Endothelial cell of umbilical vein (primary cell): ENCODE measurements at places on chromosomes 12 and 14. TPM values are rescaled to one million over a fixed set of nuclear protein-coding genes. Genes with fewer than 3 reads are reported as not detected.

Gene MAP3K9
- total RNA-seq = 0.05 and 0.11 TPM in 2 replicates

Gene CEBPE
- not detected in 2 replicates for total RNA-seq

Gene DLGAP5
- total RNA-seq = 83.2 and 83.5 TPM in 2 replicates

Gene LBHD2
- total RNA-seq = not detected in 2 replicates

Gene CATSPERB
- not detected in 2 replicates for total RNA-seq

Gene TNFAIP2
- 31.6 and 37.5 TPM in 2 replicates for total RNA-seq

GRCh38 chr12:57401165-57401564 is 29.7 kb downstream of the R3HDM2 start:
- no peaks in the 10 kb centered on the region for H3K4me1 ChIP-seq
- no peak overlapping the region for H3K27ac ChIP-seq
- H3K27me3 ChIP-seq = no peaks in the 10 kb centered on the region

- H3K4me1 ChIP-seq = no peaks in the 10 kb centered on the region
- no peak overlapping the region for H3K27ac ChIP-seq
- no peak overlapping the region for H3K4me3 ChIP-seq
- peaks cover 2% of the 10 kb centered on the region for H3K27me3 ChIP-seq
- DNase-seq = no peak
Observed at GRCh38 chr12:51323317-51323960, 535 bp downstream of the BIN2 start.

DNA sequence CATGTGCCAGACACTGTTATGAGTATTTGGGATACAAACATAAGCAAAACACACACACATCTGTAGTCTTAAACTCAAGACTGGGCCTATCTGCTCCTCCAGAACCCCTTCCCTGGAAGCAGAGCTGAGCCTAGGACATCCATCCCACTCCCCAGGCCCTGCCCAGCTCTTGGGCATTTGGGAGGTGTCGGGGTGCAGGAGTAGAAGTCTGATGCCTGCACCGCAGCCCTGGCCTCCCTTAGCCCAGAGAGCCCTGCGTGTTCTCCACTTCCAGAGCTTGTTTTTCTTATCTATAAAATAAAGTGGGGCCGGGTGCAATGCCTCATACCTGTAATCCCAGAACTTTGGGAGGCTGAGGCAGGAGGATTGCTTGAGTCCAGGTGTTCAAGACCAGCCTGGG is 11.7 kb downstream of the HSP90AA1 start:
- DNase-seq = no peak
- peaks cover 7% of the 10 kb centered on the region for H3K36me3 ChIP-seq
- H3K4me1 ChIP-seq = peaks cover 8% of the 10 kb centered on the region
- H3K27ac ChIP-seq = no peak overlapping the region
- H3K4me3 ChIP-seq = no peak overlapping the region

GRCh38 chr14:66511849-66512248 is 3.9 kb downstream of the GPHN start:
- H3K27ac ChIP-seq = no peak overlapping the region
- no peak for DNase-seq

DNA sequence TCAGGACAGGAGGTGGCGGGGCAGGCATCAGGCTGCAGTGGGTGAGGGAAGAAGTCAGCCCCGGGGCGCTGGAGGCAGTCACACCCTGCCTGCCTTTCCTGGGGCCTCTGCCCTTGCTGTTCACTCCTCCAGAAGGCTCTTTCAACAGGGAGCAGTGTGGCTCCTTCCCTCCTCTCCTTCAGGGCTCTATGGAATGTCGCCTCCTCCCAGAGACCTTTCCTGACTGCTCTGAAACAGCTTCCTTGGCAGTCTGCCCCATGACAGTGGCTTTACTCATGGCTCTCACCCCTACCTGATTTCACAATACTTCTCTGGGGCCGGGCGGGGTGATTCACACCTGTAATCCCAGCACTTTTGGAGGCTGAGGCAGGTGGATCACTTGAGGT is 7.1 kb downstream of the RHOF start:
- H3K27ac ChIP-seq = no peak overlapping the region
- peaks cover 25% of the 10 kb centered on the region for H3K4me1 ChIP-seq
- H3K36me3 ChIP-seq = no peaks in the 10 kb centered on the region
- H3K27me3 ChIP-seq = no peaks in the 10 kb centered on the region
- DNase-seq = peak; percentile 42

DNA sequence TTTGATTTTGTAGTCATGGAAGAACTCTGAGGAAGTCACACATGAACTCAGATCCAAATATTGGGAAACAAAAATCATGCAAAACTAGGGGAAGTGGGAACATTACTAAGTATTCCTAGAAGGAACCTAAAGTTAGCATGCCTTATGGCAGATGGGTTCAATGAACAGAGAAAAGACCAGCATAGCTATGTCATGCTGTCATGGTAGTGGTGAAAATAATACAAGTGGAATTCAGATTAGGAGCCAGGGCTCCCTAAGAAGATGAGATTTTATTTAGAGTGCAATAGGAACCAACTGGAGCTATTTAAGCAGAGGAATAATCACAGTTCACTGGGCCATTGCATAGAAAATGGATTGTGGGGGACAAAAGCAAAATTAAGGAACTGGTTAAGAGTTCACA is 134.0 kb downstream of the DIO2 start:
- no peaks in the 10 kb centered on the region for H3K36me3 ChIP-seq
- no peaks in the 10 kb centered on the region for H3K27me3 ChIP-seq
- H3K4me3 ChIP-seq = no peak overlapping the region
- H3K4me1 ChIP-seq = no peaks in the 10 kb centered on the region
- no peak overlapping the region for H3K27ac ChIP-seq

GRCh38 chr12:54701940-54702592 is 53.9 kb upstream of the DCD start:
- peaks cover 7% of the 10 kb centered on the region for H3K27me3 ChIP-seq
- no peak overlapping the region for H3K27ac ChIP-seq
- H3K4me1 ChIP-seq = no peaks in the 10 kb centered on the region

GRCh38 chr14:98754343-98755020 is 517.5 kb downstream of the BCL11B start:
- no peak overlapping the region for H3K27ac ChIP-seq
- H3K4me3 ChIP-seq = no peak overlapping the region
- DNase-seq = no peak
- H3K4me1 ChIP-seq = no peaks in the 10 kb centered on the region
- no peaks in the 10 kb centered on the region for H3K36me3 ChIP-seq
- H3K27me3 ChIP-seq = no peaks in the 10 kb centered on the region

DNA sequence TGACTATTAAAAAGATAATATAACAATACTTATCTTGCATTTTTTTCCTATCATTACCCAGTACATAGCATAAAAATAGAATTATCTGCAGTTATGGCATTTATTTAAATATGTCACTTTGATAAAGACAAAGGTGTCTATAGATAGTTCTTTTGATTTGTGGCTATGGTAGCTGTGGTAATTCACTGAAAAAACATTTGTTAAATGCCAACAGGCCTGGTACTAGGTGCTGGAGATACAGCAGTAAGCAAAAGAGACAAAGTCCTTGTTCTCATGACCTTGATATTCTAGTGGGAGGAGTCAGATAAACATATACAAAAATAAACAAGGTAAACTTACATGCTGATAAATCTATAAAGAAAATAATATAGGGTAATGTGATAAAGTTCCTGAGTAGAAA is 44.7 kb downstream of the INSM2 start:
- H3K27me3 ChIP-seq = no peaks in the 10 kb centered on the region
- no peak overlapping the region for H3K4me3 ChIP-seq
- no peak for DNase-seq
- no peaks in the 10 kb centered on the region for H3K36me3 ChIP-seq

GRCh38 chr14:68208626-68209317 is 389.2 kb downstream of the RAD51B start:
- H3K27ac ChIP-seq = no peak overlapping the region
- no peaks in the 10 kb centered on the region for H3K36me3 ChIP-seq
- no peaks in the 10 kb centered on the region for H3K27me3 ChIP-seq
- no peak for DNase-seq
- H3K4me1 ChIP-seq = peaks cover 13% of the 10 kb centered on the region

DNA sequence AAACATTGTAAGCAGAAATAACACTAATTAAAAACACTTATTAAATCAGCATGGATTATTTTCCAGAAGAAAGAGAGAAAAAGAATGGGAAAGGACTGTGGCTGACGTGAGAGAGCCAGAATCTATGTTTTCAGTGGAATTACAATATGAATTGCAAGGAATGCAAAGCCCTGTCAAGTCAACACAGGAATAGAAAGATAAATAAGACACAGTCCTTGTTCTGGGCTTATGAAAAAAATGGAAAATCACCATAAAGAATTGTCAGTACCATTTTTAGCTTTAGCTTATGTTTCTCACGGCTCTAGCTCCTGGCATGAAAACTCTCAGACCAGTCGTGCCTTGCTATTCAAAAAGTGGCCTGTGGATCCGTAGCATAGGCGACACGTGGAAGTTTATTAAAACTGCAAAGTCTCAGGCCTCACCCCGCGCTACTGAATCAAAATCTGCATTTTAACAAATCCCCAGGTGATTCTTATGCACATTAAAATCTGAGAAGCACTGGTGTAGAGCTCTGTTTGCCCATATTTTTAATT is 549.1 kb downstream of the RPS29 start:
- no peak overlapping the region for H3K4me3 ChIP-seq
- DNase-seq = no peak
- no peaks in the 10 kb centered on the region for H3K36me3 ChIP-seq
- H3K27ac ChIP-seq = no peak overlapping the region

- H3K4me1 ChIP-seq = no peaks in the 10 kb centered on the region
- H3K27ac ChIP-seq = no peak overlapping the region
- DNase-seq = no peak
- H3K4me3 ChIP-seq = no peak overlapping the region
Observed at GRCh38 chr12:29844667-29845066, 60.9 kb upstream of the TMTC1 start.

DNA sequence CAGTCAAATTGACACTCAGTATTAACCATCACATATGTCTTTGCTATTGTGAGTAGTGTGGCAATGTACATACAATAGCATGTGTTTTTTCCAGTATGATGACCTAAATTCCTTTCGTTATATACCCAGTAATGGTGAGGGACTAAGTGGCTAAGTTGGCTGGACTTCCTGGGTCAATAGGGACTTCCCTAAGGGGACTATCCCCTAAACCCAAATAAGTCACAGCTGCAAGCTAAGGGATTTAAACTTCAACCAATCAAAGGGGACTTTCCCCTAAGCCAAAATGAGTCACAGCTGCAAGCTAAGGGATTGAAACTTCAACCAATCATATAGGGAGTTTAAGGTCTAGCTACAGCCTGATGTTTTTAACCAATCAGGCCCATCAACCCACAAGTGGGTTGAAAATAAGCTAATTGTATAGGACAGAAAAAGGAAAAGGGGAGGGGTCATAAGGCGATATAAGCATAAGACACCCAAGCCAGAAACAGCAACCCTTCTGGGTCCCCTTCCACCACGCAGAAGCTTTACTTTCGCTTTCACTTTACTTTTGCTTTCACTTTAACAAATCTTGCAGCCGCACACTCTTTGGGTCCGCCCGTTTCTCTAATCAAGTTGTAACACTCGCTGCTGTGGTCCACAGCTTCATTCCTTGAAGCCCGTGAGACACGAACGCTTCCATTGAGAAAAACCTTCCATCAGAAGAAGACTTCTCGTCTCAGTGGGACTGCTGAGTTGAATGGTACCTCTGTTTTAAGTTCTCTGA is 404.4 kb downstream of the FLRT2 start:
- H3K27ac ChIP-seq = no peak overlapping the region
- H3K4me3 ChIP-seq = peak overlapping the region; percentile 26
- H3K27me3 ChIP-seq = no peaks in the 10 kb centered on the region
- DNase-seq = peak; percentile 29
- no peaks in the 10 kb centered on the region for H3K36me3 ChIP-seq
- H3K4me1 ChIP-seq = no peaks in the 10 kb centered on the region

DNA sequence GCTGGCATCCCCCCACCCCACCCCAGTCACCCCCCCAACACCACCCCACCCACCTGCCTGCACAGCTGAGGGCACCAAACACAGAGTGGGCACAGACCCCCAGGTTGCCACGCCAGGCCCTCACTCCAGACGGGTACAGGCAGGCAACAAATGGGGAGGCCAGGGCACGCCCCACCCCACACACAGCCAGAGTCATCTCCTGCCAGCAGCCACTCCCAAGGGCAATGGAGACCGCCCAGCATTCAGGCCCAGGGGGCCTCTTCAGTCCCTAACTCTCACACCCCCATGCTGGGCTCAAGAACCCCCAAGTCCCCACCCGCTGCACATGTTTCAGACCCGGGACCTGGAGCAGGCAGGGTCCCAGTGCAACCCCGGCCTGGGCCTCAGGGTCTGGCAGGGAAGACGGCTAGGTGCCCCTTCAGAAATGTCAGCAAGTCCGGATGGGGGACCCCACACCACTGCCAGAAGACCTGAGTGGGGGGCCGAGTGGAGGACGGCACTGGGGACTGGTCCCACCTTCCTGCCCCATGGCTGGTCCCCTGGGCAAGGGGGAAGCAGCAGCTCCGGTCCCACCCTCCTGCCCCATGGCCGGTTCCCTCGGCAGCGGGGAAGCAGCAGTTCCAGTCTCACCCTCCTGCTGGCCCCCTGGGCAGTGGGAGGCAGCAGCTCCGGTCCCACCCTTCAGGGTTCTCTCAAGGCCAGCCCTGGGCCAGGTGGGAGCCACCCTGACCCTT is 11.9 kb downstream of the AKT1 start:
- H3K27me3 ChIP-seq = no peaks in the 10 kb centered on the region
- H3K4me3 ChIP-seq = no peak overlapping the region
- H3K27ac ChIP-seq = no peak overlapping the region
- DNase-seq = no peak

DNA sequence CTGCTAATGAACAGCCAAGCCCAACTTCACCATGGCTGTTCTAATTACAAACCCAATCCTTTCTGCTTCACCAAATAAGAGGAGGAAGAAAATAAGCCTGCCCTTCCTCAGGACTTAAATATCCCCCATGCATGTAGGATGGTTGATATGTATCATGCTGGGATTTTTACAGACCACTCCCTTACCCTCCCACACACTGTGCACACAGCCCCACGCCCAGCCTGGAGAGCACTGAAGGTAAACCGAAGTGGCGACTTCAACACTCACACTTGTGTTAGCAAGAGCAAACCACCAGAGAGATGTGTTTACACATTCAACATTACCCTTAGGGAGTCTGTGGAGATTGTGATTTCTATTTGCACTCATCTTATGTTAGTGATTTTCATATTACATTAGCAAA is 241.2 kb downstream of the EGLN3 start:
- no peak overlapping the region for H3K4me3 ChIP-seq
- H3K36me3 ChIP-seq = no peaks in the 10 kb centered on the region
- no peaks in the 10 kb centered on the region for H3K27me3 ChIP-seq
- DNase-seq = no peak

GRCh38 chr12:53653595-53653994 is 22.3 kb downstream of the ATP5MC2 start:
- no peak for DNase-seq
- peaks cover 2% of the 10 kb centered on the region for H3K4me1 ChIP-seq
- no peak overlapping the region for H3K27ac ChIP-seq
- no peaks in the 10 kb centered on the region for H3K27me3 ChIP-seq
- no peak overlapping the region for H3K4me3 ChIP-seq

- no peaks in the 10 kb centered on the region for H3K27me3 ChIP-seq
- peaks cover 16% of the 10 kb centered on the region for H3K36me3 ChIP-seq
- no peaks in the 10 kb centered on the region for H3K4me1 ChIP-seq
- no peak for DNase-seq
- no peak overlapping the region for H3K4me3 ChIP-seq
Observed at GRCh38 chr14:63383776-63384367, 65.1 kb upstream of the GPHB5 start.

- no peak overlapping the region for H3K4me3 ChIP-seq
- DNase-seq = no peak
- peaks cover 30% of the 10 kb centered on the region for H3K36me3 ChIP-seq
- no peaks in the 10 kb centered on the region for H3K27me3 ChIP-seq
- H3K4me1 ChIP-seq = peaks cover 38% of the 10 kb centered on the region
Observed at GRCh38 chr12:42468341-42468821, 121.2 kb downstream of the PRICKLE1 start.

- H3K27me3 ChIP-seq = peaks cover 3% of the 10 kb centered on the region
- H3K36me3 ChIP-seq = no peaks in the 10 kb centered on the region
- no peak overlapping the region for H3K27ac ChIP-seq
- no peaks in the 10 kb centered on the region for H3K4me1 ChIP-seq
- H3K4me3 ChIP-seq = no peak overlapping the region
Observed at GRCh38 chr12:132423251-132423819, 66.6 kb upstream of the FBRSL1 start.
